ENCODE measurements at places on chromosomes 16 and 17. TPM values are rescaled to one million over a fixed set of nuclear protein-coding genes. Genes with fewer than 3 reads are reported as not detected.
A peak's percentile ranks its signal among the peaks of the same experiment; 100 is the strongest.

EFCAB5 gene
- total RNA-seq: not detected

DNA sequence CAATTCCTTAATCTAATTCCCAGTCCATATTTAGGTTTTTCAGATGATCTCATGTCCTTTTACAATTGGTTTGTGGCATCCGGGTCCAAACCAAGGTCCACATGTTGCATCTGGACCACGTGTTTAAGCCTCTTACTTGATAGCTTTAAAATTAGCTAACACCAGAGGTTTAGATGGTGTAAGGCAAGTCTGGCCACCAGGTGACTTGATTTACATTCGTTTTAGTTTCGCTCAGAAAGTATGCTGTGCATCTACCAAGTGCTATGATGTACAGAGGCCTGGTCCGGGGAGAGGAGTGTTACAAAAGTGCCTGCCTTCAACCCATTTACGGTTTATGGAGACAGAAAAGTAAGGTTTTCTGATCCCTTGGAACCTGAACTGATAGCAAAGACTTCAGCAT, 878 bp upstream of the DNAJA2 start:
- H3K4me3 ChIP-seq: peak overlapping the region; percentile 65
- peak overlapping the region; percentile 95 for H3K27ac ChIP-seq
- no peak for DNase-seq

- no peaks in the 10 kb centered on the region for H3K36me3 ChIP-seq
- H3K27ac ChIP-seq: no peak overlapping the region
- H3K4me3 ChIP-seq: no peak overlapping the region
- no peak for DNase-seq
- no peaks in the 10 kb centered on the region for H3K27me3 ChIP-seq
- peaks cover 11% of the 10 kb centered on the region for H3K4me1 ChIP-seq
Observed at GRCh38 chr17:82204831-82205719, 7.6 kb downstream of the CCDC57 start.

DNA sequence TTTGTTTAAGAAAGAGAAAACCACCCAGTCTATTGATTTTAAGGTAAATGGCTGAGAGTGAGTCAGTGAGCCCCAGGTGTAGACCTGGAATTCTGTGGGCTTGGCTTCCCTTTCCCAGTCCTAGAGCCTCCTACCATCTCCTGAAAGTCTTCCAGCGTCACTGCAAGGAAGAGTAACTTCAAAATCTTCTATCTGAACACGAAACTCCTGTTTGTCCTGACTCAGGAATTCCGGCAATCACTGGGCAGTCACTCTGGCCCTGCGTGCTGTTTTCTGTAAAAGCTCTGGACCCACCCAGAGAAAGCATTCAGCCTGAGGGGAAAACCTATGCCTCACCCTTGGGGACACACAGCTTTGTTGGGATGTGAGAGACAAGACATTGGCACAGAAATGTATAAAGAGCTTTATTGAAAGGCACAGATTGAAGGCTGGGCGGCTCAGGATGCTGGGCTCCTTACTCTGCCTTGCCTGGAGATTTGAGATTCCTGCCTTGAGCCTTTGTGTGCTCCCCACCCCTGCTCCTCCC, 15.9 kb downstream of the MINK1 start:
- H3K27ac ChIP-seq: no peak overlapping the region
- H3K36me3 ChIP-seq: no peaks in the 10 kb centered on the region
- H3K4me3 ChIP-seq: no peak overlapping the region
- no peak for DNase-seq
- peaks cover 37% of the 10 kb centered on the region for H3K4me1 ChIP-seq

DCTN5 gene
- 50.0 TPM for total RNA-seq

Measured in thyroid gland (tissue), 4 donors.